ENCODE measurements at places on chromosomes 6 and 20. TPM values are rescaled to one million over a fixed set of nuclear protein-coding genes. Genes with fewer than 3 reads are reported as not detected.

MOXD1 gene
- polyA plus RNA-seq, result 55.3 TPM

DNA sequence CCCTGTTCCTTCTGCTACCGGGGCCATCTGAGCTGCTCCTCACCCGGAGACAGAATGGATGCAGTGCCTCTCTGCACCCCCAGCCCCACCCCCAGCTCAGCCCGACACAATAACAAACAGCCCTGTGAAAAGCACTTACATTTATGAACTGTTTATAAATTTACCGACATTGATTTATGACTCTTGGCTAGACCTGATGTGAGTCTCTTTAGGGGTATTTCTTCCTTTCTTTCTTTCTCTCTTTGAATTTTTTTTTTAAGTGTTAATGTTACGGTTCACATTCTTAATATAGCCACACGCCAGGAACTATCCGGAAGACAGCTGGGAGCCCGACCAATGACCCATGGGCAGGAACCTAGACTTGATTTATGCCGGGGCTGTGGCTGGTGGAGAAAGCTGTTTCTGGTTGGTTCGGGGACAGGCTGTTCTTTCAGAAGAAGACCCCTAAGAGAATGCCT lies 266.3 kb downstream of the CDC5L start:
- no peak for DNase-seq

KHDC1L gene
- polyA plus RNA-seq, result 0.24 TPM

HUS1B gene
- polyA plus RNA-seq, result 0.43 TPM

- no peak for DNase-seq
These were observed 19.8 kb downstream of the GCM1 start for GRCh38 chr6:53128842-53129241.
